ENCODE measurements at places on chromosomes 5 and 9.

GRCh38 chr5:158819095-158819494 is 280.6 kb downstream of the EBF1 start:
- DNase-seq, result no peak

DNA sequence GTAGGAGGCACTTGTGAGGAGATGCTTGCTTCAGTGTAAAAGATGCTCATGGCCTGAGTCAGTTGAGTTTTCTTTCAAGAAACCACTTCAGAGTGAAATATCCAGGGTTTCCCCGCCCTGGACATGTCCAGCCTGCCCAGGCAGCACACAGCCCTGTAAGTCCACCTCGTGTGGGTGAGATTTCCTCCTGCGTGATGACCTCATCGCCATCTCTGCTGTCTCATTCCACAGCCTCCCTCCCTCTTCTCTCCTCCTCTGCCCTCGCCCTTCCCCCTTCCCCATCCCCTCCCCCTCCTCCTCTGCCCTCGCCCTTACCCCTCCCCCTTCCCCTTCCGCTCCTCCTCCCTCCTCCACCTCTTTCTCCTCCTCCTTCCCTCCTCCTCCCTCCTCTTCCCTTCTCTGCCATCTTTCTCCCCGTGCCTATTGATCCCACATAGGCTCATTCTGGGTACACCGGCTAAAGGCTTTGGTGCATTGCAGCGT is 34.0 kb upstream of the NCS1 start:
- no peak for DNase-seq

DNA sequence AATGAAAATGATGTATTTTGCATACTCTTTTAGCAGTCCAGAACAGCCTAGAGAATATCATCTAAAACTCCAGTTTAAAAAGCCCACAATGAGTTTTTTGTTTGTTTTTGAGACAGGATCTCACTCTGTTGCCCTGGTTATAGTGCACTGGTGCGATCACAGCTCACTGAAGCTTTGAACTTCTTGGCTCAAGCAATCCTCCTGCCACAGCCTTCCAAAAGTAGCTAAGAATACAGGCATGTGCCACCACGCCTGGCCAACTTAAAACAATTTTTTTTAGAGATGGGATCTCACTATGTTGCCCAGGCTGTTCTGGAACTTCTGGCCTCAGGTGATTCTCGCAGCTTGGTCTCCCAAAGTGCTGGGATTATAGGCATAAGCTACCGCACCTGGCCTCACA is 175.7 kb downstream of the FBN2 start:
- DNase-seq, result no peak

DNA sequence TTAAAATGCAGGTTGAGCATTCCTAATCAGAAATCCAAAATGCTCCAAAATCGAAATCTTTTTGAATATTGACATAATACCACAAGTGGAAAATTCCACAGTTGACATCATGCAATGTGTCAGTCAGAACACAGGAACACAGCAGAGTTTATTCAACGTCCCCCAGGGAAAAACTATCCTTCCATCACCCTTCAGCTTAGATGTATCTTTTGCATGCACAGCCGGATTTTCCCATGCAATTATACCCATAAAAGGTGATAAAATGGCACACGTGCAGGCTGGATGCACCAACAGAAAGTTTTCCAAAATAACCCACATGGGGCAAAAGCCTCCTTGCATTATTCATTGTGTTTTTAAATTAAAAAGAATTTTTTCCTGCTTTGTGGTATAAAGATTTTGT is 71.2 kb downstream of the RAB24 start:
- no peak for DNase-seq

DNA sequence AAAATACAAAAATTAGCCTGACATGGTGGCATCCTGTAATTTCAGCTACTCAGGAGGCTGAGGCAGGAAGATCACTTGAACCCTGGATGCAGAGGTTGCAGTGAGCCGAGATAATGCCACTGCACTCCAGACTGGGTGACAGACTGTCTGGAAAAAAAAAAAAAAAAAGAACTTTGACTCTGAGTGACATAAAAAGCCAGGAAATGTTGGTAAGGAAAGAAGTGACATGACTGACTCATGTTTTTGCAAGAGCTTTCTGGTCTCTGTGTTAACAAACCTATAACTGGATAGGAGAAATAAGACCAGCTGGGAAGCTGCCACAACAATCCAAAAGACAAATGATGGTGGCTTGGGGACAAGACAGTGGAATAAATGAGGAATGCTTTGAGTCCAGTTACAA is 272.1 kb downstream of the HINT1 start:
- no peak for DNase-seq

- no peak for DNase-seq
These were observed 48.6 kb downstream of the ANXA2R start for GRCh38 chr5:42991404-42992087.

- no peak for DNase-seq
These were observed 58.5 kb downstream of the AP3B1 start for GRCh38 chr5:78236046-78236445.

DNA sequence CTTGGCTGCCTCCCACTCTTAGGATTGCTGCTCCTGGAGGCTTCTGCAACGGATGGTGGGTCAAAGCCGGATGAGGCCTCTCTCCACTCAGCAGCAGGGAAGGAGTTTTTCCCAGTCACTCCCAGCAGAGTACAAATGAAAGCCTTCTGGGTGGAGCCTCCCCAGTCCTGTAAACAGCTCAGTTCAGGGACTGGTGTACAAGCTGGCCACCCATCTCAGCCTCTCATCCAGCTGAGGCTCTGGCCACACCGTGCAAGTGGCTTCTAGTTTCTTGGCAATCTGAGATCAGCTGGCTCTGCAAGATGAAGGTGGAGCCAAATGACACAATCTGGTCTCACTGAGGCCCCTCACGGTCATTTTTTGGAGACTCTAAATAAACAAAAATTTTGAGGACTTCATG is 10.0 kb downstream of the GPX3 start:
- no peak for DNase-seq

DNA sequence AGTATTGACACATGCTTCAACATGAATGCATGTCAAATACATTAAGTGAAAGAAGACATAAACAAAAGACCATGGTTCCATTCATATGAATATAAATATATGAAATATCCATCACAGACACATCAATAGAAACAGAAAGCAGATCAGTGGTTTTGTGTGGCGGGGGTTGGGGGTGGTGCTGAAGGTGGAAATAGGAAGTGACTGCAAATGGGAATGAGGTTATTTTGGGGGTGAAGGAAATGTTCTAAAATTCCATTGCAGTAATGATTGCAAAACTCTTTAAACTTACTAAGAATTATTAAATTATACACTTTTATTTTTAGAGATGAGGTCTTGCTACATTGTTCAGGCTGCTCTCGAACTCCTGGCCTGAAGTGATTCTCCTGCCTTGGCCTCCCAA is 28.7 kb downstream of the TAF1L start:
- DNase-seq, result no peak

- no peak for DNase-seq
These were observed 557 bp upstream of the PHF2 start for GRCh38 chr9:93575796-93576257.

- no peak for DNase-seq
These were observed 327.0 kb downstream of the IZUMO3 start for GRCh38 chr9:24218656-24219055.

- peak; percentile 50 for DNase-seq
These were observed 21.1 kb upstream of the ZNF131 start for GRCh38 chr5:43099640-43100039.
